CD4-positive, CD25-positive, alpha-beta regulatory T cell (primary cell): ENCODE measurements at places on chromosomes 1 and 21.

GRCh38 chr1:178126741-178127185 lies 32.9 kb downstream of the RASAL2 start:
- no peak for DNase-seq
- H3K27ac ChIP-seq: no peak overlapping the region
- no peak overlapping the region for H3K4me3 ChIP-seq
- no peaks in the 10 kb centered on the region for H3K27me3 ChIP-seq
- no peaks in the 10 kb centered on the region for H3K36me3 ChIP-seq

DNA sequence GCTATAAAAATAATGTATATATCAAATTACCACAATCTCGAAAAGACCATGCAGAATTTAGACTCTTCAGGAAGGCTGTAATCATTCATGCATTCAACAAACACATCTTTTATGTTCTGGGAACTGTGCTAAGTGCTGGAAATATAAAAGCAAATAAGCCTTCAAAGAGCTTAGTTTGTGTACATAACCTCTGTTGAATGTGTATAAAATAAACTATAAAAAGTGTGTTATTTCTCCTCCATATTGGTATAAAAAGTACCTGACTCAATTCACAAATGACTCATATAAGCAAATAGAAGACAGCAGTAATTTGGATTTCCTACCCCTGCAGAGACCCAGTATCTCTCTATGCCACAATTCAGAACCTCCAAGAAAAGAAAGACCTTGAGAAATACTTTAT lies 36.8 kb downstream of the RAB3GAP2 start:
- H3K4me3 ChIP-seq: no peak overlapping the region
- DNase-seq: no peak
- no peak overlapping the region for H3K27ac ChIP-seq
- no peaks in the 10 kb centered on the region for H3K27me3 ChIP-seq

DNA sequence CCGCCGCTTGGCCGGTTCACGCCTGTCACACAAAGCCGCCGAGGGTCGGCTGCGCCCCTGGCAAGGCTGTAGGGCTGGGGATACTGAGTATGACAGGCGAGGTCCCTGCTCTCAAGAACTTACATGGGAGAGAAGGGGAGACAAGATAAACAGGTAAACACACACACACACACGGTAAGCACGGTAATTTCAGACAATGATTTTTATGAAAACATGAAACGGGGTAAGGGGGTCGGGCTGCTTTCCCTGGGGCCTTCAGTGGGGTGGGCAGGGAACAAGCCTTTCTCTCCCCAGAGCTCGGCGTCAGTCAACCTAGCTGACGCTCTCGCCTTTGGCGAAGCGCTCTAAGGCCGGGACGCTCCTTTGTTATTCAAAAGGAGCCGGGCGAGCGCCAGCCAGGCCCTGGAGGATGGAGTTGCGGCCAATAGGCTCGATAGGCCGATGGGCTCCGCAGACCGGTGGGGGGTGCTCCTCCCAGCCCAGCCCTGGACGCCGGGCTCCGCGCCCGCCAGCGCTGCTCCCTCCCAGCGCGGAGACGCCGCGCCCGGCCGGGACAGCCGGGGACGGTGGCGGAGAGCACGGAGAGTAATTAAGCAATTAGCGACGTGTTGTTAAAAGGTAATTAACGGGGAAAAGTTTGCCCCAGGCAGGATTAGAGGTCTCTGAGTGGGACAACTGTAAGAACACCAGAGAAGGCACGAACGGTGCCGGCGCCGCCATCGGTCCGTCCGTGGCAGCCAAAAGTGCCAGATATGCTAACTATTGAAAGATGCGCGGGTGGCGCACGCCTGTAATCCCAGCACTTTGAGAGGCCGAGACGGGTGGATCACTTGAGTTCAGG lies 950 bp upstream of the INKA2 start:
- DNase-seq: no peak
- peaks cover 31% of the 10 kb centered on the region for H3K4me1 ChIP-seq
- peak overlapping the region; percentile 62 for H3K4me3 ChIP-seq
- peaks cover 25% of the 10 kb centered on the region for H3K27me3 ChIP-seq

DNA sequence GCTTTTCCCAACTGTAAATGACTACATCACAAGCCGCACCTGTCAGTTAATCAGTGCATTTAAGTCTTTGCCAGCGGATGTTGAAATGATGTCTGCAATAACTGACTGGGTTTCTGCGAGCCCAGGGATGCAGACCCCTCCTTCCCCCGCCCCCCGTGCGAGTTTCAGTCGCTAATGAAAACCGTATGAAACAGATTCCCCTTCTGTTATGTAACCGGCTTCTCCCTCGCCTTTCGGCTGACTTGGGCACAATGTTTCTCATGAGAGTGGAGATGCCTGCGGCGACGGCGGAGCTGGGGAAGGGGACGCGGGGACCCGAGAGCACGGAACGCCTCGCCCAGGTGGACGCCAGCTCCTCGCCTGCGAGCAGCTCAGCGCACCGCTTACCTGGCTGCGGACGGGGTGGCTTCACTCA lies 753 bp downstream of the KCNJ6 start:
- H3K27me3 ChIP-seq: peaks cover 15% of the 10 kb centered on the region
- no peak for DNase-seq
- no peaks in the 10 kb centered on the region for H3K36me3 ChIP-seq
- H3K27ac ChIP-seq: no peak overlapping the region

DNA sequence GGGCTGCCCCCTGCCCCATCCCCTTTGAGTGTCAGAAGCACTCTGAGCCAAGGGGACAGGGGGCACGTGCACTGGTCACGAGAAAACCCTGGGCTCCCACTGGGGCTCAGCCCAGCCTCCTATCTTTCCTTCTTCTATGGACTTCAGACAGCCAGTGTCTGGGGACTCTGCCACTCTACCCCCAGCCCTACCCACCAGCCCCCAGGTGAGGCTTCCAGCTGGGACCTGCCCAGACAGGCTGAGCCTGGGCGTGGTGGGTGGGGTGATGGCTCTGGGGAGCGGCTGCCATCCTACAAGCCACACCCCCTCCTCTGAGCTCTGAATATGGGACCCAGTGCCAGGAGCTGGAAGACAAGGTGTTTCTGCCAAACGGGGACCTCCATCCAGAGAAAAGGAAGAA lies 8.0 kb upstream of the SFN start:
- H3K36me3 ChIP-seq: peaks cover 70% of the 10 kb centered on the region
- H3K27ac ChIP-seq: no peak overlapping the region
- no peak for DNase-seq
- no peak overlapping the region for H3K4me3 ChIP-seq
- H3K27me3 ChIP-seq: no peaks in the 10 kb centered on the region
- H3K4me1 ChIP-seq: no peaks in the 10 kb centered on the region

DNA sequence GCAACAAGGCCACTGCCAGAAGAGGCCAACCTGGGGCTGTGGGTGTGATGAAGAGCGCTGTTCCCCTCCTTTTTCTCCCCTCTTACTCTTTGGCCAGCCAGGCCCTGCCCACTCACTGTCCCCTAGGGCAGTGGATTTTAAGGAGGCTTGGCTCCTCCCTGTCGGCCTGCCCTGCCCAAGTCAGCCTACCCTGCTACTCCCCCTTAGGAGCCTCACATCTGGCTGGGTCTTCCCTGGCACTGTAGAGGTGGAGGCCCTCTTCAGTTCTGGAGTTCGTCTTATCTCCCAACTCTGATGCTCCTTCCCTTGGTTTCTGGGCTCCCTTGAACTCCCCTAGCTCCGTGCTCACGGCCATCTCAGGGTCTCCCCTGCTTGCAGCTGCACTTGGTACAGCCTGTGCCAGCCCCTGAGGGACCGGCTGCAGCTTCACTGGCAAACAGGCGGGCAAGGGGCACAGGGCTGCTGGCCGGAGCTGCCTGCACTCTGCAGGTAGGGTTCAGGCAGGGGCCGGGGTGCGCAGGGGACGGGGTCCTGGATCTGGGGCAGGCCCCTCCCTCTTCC lies 4.0 kb downstream of the AMPD2 start:
- peaks cover 20% of the 10 kb centered on the region for H3K36me3 ChIP-seq
- no peaks in the 10 kb centered on the region for H3K27me3 ChIP-seq
- DNase-seq: no peak
- peak overlapping the region; percentile 28 for H3K27ac ChIP-seq

GRCh38 chr1:194829492-194829891 lies 1643.1 kb upstream of the B3GALT2 start:
- no peaks in the 10 kb centered on the region for H3K36me3 ChIP-seq
- no peak overlapping the region for H3K4me3 ChIP-seq
- no peaks in the 10 kb centered on the region for H3K27me3 ChIP-seq
- no peak overlapping the region for H3K27ac ChIP-seq
- H3K4me1 ChIP-seq: no peaks in the 10 kb centered on the region
- DNase-seq: no peak

GRCh38 chr1:177278626-177279390 lies 108.0 kb downstream of the BRINP2 start:
- DNase-seq: no peak
- no peaks in the 10 kb centered on the region for H3K27me3 ChIP-seq
- no peaks in the 10 kb centered on the region for H3K4me1 ChIP-seq
- no peaks in the 10 kb centered on the region for H3K36me3 ChIP-seq
- H3K27ac ChIP-seq: no peak overlapping the region
- no peak overlapping the region for H3K4me3 ChIP-seq

DNA sequence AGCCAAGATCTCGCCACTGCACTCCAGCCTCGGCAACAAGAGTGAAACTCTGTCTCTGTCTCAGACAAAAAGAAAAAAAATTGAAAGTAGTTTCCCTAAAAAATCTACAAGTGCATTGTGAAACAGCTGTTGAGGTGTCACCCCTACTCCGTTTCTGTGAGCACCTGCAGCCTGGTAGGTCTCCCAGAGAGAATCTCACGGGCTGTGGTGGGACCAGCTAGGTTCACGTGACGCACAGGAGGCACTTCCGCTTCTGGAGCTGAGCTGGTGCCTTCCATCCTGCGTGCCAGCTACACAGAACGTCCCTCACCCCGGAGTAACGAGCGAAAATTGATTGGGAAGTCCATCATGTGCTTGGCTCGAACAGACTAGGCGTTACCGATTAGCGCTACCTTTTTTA lies 66.8 kb downstream of the COL24A1 start:
- no peak for DNase-seq
- H3K27me3 ChIP-seq: no peaks in the 10 kb centered on the region
- no peaks in the 10 kb centered on the region for H3K4me1 ChIP-seq
- no peak overlapping the region for H3K4me3 ChIP-seq
